ENCODE measurements at places on chromosomes 2 and 18.

GRCh38 chr2:230453006-230453405 lies 37.0 kb downstream of the SP100 start:
- DNase-seq, result no peak

DNA sequence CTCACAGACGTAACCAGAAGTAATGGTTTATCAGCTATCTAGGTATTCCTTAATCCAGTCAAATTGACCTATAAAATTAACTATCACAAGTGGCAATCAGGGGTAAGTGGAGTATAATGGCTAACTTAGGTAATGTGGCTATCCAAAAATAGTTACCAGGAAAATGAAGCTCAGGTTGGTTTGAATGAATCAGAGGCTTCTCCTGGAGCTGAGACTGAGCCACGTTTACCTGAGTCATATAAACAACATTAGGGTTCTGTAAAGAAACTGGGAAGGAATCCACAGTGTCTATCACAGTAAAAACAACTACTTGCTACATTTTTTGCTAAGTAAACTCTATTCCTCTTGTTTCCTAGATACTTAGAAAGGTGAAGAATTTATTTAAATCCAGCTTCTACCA lies 236.0 kb upstream of the SPHKAP start:
- DNase-seq, result no peak

DNA sequence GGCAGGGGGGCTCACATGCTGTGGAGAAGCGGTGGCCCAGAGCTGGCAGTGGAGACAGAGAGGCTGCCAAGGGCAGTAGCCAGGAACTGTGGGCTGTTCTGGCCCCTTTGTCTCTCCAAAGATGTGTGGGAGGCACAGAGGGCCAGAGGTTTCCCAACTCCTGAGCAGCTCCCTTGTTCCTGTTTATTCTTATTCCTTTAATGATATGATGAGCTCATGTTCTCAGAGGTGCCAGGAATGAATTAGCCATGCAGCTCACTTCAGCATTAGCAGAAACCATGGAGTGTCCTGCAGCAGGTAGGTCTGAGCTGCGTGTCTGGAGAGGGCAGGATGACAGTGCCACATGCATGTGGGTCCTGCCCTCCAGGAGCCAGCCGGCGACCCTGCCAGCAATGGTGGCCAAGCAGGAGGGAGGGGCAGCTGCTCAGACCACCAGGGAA lies 77.9 kb upstream of the FZD7 start:
- no peak for DNase-seq

DNA sequence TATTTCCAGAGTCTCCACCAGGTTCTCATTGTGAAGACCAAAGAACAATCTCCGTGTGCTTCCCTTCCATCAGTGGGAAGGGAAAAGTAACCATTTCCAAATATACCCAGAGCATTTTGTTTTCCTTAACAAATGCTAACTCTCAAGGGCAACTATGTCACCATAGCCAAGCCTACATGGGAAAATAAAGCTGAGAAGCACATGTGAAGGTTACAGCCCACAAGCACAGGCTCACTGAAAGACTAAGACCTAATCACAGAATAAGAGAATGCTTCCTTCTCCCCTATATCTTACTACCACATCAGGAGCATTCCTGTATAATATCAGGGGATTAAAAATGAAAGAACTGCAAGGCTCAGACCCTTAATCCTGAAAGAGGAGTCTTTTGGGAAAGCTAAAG lies 28.2 kb downstream of the SP9 start:
- DNase-seq, result no peak

- no peak for DNase-seq
Observed at GRCh38 chr18:53603276-53603675, 621.2 kb downstream of the MBD2 start.

GRCh38 chr2:163626639-163627109 lies 109.1 kb downstream of the FIGN start:
- DNase-seq, result no peak

- no peak for DNase-seq
Observed at GRCh38 chr18:59323931-59324622, 5.6 kb upstream of the CPLX4 start.

- DNase-seq, result no peak
Observed at GRCh38 chr2:222989431-222989830, 62.6 kb upstream of the KCNE4 start.

DNA sequence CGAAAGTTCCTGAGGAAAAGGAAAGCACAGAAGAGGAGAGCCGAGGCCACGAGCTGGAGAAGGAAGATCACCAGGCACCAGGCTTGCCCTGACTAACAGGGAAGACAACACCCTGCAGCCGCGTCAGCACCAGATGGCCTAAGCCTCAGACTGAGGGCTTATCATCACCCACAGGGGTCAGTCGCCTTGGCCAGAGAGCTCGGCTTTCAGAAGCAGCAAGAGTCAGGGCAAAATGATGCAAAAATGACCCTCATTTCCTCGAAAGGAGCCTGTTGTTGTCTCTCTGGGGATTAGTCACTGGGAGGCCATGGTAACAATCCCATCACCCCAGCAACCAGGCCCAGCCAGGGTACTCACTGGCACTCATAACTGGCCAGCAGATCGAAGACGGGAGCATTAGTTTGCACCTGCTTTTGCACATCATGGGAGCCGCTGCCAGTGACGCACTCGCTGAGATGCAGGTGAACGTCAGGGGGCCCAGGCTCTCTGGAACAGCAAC lies 42.7 kb upstream of the ZFP36L2 start:
- no peak for DNase-seq

DNA sequence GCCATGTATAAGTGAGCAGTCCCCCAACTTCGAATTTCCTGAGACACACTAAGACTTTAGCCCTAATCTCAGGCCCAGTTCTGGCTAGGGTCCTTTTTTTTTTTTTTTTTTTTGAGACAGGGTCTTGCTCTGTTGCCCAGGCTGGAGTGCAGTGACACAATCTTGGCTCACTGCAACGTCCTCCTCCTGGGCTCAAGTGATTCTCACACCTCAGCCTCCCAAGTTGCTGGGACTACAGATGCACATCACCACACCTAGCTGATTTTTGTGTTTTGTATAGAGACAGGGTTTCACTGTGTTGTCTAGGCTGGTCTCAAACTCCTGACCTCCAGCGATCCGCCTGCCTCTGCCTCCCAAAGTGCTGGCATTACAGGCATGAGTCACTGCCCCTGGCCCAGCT lies 23.9 kb upstream of the TGIF1 start:
- DNase-seq, result no peak

DNA sequence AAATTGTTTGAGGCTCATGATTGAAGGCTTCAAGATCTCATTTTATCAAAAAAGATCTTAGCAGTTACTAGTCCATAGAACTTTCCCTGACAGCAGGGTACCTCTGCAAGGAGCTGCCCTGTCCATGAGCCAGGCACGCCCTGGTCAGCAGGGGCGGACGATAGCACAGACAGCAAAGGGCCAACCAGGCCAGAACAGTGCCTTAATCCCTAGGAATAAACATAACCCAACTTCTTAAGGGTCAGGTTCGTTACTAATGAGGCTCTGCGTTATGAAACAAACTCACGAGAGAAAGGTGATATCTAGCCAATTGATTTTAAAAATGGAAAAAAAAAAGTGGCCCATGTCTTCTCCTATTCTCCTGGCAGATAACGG lies 59.2 kb downstream of the BCL2 start:
- no peak for DNase-seq

DNA sequence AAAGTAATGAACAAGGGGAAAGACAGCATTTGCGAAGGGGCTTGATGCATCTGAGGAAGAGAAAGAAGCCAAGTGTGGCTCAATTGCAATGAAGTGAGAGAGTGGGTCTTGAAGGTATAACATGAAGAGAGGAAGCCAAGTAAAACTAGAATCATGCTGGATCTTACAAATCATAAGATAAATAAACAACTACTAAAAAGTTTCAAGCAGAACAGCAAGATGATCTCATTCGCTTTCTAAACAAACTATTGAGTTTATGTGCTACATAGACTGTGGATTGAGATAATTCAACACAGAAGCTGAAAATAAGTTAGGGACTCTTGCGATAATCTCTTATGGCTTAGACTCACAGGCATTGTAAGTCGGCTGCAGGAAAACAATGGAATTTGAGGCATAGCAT lies 1310.5 kb upstream of the NRXN1 start:
- no peak for DNase-seq

GRCh38 chr2:183868153-183868552 lies 730.2 kb upstream of the ZNF804A start:
- no peak for DNase-seq

DNA sequence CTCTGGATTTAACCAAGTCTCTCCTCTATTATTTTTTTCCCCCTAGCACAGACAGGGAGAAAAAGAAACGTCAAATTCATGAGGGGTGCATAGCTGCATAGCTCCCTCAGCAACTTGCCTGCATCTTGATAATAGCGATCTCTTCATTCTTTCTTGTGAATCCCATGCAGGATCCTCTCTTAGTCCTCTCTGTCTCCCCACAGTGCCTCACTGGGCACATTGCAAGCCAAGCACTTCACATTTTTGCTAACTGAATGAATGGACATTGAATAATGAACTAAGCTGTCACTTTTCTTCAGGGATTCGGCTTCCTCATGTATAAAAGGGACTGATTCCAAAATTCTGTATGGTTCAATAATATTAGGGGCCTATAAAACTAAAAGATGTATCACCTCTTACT lies 2.9 kb upstream of the EPB41L3 start:
- no peak for DNase-seq

GRCh38 chr2:109372171-109372568 lies 241.6 kb downstream of the SEPTIN10 start:
- DNase-seq, result no peak

DNA sequence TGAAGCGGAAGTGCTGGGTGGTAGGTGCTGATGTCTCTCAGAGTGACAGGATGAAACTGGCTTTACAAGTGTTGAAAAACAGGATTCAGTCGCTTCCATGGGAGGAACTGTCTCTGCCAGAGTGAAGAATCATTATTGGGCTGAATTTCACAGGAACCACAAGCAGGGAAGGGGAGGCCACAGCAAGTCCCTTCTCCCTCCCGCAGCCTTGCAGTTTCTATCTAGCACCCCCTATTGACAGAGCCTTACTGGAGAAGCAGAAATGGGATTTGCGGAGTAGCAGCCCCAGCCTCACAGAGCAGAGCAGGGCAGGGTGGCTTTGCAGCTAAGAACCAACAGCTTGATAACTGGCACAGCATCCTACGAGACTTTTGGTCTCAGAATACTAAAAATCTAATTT lies 33.3 kb upstream of the RMP24 start:
- no peak for DNase-seq

- DNase-seq, result no peak
Observed at GRCh38 chr18:12638644-12639124, 19.2 kb downstream of the SPIRE1 start.

DNA sequence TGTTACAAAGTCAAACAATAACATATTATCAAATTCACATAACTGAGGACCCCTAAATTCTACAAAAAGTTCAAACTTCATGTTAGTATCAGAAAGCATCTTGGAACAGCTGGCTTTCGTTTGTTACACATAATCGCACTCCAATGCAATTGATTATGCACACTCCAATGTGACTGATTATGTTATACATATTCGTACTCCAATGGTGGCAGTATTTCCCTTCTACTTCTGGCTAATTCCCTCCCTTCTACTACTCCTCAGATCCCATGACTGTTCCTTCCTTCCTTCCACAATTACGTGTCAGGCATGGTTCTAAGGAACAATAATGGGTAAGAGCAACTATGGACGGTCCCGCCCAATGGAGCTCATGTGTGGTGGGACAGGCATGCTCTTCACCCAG lies 137.1 kb upstream of the CCDC150 start:
- no peak for DNase-seq

- DNase-seq, result no peak
Observed at GRCh38 chr18:58161659-58162058, 117.6 kb downstream of the NEDD4L start.

GRCh38 chr2:153388246-153388645 lies 90.3 kb downstream of the RPRM start:
- DNase-seq, result no peak

DNA sequence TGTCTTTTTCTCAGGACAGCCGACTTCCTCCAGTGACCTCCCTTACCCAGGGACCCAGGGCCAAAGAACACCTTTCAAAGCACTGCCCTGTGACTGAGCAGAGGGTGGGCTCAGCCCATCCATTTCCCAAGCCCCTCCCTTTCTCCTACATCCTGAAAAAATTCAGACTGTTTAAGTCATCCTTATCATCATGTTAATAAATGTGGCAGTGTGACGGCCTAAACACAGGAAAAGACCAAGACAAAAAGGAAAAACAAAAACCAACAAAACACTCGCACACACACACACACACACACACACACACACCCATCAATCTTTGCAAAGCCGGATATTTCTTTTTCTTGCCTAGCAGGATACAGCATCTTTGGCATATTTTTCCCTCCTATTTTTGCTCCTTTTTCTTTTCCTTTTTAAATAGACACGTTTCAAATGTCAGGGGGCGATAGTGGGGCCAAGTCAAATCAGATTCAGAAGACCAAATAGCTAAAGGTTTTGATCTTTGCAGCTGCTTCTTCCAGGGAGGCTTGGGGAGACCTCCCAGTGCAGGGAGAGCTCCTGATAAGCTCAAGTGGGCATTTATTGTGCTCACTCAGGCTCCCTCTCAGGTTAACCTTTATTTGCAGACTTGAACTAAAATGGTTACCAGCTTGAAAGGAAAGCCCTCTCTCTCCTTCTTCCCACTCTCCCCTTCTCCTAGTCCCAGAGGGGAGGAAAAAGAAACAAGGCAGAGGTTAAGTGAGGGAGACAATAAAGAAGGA lies 39.5 kb upstream of the NRP2 start:
- no peak for DNase-seq

DNA sequence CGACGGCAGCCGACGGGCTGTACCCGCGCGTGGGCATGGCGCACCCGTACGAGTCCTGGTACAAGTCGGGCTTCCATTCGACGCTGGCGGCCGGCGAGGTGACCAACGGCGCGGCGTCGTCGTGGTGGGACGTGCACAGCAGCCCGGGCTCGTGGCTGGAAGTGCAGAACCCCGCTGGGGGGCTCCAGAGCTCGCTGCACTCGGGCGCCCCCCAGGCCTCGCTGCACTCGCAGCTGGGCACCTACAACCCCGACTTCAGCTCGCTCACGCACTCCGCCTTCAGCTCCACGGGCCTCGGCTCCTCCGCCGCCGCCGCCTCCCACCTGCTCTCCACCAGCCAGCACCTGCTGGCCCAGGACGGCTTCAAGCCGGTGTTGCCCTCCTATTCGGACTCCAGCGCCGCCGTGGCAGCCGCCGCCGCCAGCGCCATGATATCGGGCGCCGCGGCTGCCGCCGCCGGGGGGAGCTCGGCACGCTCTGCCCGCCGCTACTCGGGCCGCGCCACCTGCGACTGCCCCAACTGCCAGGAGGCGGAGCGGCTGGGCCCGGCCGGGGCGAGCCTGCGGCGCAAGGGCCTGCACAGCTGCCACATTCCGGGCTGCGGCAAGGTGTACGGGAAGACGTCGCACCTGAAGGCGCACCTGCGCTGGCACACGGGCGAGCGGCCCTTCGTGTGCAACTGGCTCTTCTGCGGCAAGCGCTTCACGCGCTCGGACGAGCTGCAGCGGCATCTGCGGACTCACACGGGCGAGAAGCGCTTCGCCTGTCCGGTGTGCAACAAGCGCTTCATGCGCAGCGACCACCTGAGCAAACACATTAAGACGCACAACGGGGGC lies 2.0 kb downstream of the SP9 start:
- no peak for DNase-seq
